ENCODE measurements at places on chromosomes 13 and 19.
A peak's percentile ranks its signal among the peaks of the same experiment; 100 is the strongest.

GRCh38 chr19:11345122-11345803, 805 bp downstream of the TMEM205 start:
- H3K27ac ChIP-seq, result peak overlapping the region; percentile 87
- peaks cover 24% of the 10 kb centered on the region for H3K4me1 ChIP-seq
- H3K36me3 ChIP-seq, result no peaks in the 10 kb centered on the region
- no peak for DNase-seq
- peak overlapping the region; percentile 89 for H3K4me3 ChIP-seq

- H3K27ac ChIP-seq, result no peak overlapping the region
- H3K27me3 ChIP-seq, result no peaks in the 10 kb centered on the region
- no peaks in the 10 kb centered on the region for H3K36me3 ChIP-seq
- no peak for DNase-seq
Measured at GRCh38 chr19:58261968-58262921, 16.5 kb upstream of the ZNF8 start.

GRCh38 chr13:35858665-35859064, 272.5 kb downstream of the DCLK1 start:
- H3K27ac ChIP-seq, result no peak overlapping the region
- H3K4me3 ChIP-seq, result no peak overlapping the region
- H3K4me1 ChIP-seq, result peaks cover 3% of the 10 kb centered on the region
- H3K36me3 ChIP-seq, result no peaks in the 10 kb centered on the region
- no peak for DNase-seq

GRCh38 chr13:80341101-80341755, at the start of gene SPRY2:
Gene SPRY2 (minus strand): TSS chr13:80341126. CDS start chr13:80337705, 3,421 bp downstream.
- no peaks in the 10 kb centered on the region for H3K36me3 ChIP-seq
- DNase-seq, result peak; percentile 98
- peak within 1 kb of the TSS; percentile 74 for H3K4me3 ChIP-seq
- H3K4me1 ChIP-seq, result peaks cover 31% of the 10 kb centered on the region
- H3K27ac ChIP-seq, result peak within 1 kb of the TSS; percentile 96

DNA sequence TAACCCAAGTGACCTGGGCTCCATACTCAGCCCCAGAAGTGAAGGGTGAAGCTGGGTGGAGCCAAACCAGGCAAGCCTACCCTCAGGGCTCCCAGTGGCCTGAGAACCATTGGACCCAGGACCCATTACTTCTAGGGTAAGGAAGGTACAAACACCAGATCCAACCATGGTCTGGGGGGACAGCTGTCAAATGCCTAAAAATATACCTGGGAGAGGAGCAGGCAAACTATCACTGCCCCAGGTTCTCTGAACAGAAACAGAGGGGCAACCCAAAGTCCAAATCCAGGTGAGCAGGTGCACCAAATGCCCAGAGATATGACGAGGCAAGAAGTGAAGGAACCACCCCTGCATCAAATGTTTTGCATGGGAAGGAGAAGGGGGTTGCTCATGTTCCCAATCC, 6.1 kb upstream of the CEACAM7 start:
- no peaks in the 10 kb centered on the region for H3K36me3 ChIP-seq
- H3K27me3 ChIP-seq, result peaks cover 3% of the 10 kb centered on the region
- H3K27ac ChIP-seq, result no peak overlapping the region
- H3K4me3 ChIP-seq, result no peak overlapping the region

- H3K4me1 ChIP-seq, result peaks cover 17% of the 10 kb centered on the region
- H3K27me3 ChIP-seq, result peaks cover 8% of the 10 kb centered on the region
- DNase-seq, result no peak
- no peak overlapping the region for H3K27ac ChIP-seq
- H3K36me3 ChIP-seq, result no peaks in the 10 kb centered on the region
Measured at GRCh38 chr13:45852494-45852893, 941 bp upstream of the SIAH3 start.

GRCh38 chr19:21566073-21566472, 60.7 kb downstream of the ZNF429 start:
- peak; percentile 47 for DNase-seq
- H3K27ac ChIP-seq, result no peak overlapping the region
- no peaks in the 10 kb centered on the region for H3K27me3 ChIP-seq

GRCh38 chr19:11699931-11700794, 38.6 kb downstream of the ZNF823 start:
- DNase-seq, result no peak
- no peaks in the 10 kb centered on the region for H3K4me1 ChIP-seq
- no peak overlapping the region for H3K4me3 ChIP-seq

DNA sequence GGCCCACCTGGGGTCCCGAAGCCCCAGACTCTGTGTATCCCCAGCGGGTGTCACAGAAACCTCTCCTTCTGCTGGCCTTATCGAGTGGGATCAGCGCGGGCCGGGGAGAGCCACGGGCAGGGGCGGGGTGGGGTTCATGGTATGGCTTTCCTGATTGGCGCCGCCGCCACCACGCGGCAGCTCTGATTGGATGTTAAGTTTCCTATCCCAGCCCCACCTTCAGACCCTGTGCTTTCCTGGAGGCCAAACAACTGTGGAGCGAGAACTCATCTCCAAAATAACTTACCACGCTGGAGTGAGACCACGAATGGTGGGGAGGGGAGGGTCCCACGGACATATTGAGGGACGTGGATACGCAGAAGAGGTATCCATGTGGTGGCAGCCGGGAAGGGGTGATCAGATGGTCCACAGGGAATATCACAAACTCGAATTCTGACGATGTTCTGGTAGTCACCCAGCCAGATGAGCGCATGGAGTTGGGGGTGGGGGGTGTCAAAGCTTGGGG, 1.0 kb upstream of the ICAM5 start:
- H3K27ac ChIP-seq, result no peak overlapping the region
- no peaks in the 10 kb centered on the region for H3K36me3 ChIP-seq
- DNase-seq, result no peak
- H3K27me3 ChIP-seq, result peaks cover 51% of the 10 kb centered on the region
- no peak overlapping the region for H3K4me3 ChIP-seq

DNA sequence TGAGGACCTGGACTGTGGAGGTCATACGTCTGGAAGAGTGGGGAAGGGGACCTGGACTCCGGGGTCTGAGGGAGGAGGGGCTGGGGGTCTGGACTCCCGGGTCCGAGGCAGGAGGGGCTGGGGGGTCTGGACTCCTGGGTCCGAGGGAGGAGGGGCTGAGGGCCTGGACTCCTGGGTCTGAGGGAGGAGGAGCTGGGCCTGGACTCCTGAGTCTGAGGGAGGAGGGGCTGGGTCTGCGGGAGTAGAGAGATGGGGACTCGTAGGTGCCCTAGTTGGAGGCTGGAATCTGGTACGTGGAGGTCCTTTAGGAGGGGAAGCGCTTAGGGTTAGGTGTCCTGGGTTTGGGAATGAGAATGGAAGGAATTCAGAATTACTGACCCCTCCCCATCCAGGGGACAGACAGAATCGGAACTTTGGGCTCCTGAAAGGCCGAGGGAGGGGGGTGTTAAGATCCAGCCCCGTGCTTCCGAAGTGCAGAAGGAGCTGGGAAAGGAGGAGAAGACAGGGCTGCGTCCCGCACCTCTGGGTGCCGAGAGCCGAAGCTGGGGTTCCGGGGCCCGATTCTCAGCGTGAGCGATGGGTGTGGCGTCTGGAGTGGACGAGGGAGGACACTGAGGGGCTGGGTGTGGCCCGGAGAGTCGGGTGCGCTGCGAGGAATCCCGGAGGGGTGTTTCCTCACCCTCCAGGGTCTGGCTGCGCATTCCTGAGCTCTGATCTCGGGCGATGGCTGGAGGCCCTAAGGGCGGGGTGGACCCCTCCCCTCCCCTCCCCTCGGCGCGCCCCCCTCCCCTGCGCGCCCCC, 608 bp downstream of the MYADM start:
- H3K4me3 ChIP-seq, result peak overlapping the region; percentile 41
- peak; percentile 66 for DNase-seq
- peak overlapping the region; percentile 65 for H3K27ac ChIP-seq
- H3K27me3 ChIP-seq, result no peaks in the 10 kb centered on the region
- H3K4me1 ChIP-seq, result peaks cover 23% of the 10 kb centered on the region
- H3K36me3 ChIP-seq, result peaks cover under 1% of the 10 kb centered on the region

GRCh38 chr19:55119053-55119452, 1.6 kb upstream of the PPP1R12C start:
- H3K4me1 ChIP-seq, result peaks cover 28% of the 10 kb centered on the region
- no peak for DNase-seq
- H3K36me3 ChIP-seq, result no peaks in the 10 kb centered on the region
- H3K27ac ChIP-seq, result no peak overlapping the region
- H3K27me3 ChIP-seq, result no peaks in the 10 kb centered on the region
- H3K4me3 ChIP-seq, result no peak overlapping the region

DNA sequence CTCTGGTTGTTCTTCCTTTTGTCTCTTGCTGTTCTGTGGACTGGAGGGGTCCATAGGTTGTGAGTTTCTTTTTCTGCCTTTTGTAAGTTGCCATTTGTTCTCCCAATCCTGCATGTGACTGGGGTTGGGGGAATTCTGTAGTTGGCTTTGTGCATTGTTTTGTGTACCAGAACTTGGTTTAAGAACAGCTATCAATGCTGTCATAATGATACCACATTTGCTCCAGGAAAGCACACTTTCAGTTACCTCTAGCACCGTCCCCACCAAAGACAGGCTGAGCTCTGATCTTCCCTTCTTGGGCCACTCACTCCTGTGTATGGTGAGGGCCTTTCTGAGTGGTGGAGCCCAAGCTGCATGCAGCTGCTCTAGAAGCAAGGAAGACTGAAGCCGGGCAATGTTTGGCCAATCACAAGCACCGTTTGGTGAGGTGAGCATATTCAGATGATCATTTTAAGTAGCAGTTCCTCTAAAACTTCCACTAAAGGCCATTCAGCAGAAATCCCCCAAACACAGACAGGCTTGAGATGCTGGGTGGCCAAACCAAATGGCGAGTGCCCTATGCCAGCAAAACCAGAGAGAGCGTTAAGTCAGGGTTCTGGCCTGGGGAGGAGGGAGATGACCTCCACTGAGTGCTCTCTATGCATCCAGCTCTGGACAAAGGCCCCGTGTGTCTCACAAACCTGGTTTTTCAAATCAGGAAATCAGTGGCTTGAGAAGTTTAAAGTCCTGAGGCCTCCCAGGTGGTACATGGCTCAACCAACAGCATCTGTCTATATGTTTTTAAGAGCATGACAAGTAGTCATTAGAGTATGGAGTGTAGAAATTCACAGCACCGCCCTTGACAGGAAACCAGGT, 120.7 kb upstream of the SPATA13 start:
- peaks cover 10% of the 10 kb centered on the region for H3K4me1 ChIP-seq
- DNase-seq, result no peak
- H3K27me3 ChIP-seq, result no peaks in the 10 kb centered on the region
- no peak overlapping the region for H3K4me3 ChIP-seq
- no peaks in the 10 kb centered on the region for H3K36me3 ChIP-seq

DNA sequence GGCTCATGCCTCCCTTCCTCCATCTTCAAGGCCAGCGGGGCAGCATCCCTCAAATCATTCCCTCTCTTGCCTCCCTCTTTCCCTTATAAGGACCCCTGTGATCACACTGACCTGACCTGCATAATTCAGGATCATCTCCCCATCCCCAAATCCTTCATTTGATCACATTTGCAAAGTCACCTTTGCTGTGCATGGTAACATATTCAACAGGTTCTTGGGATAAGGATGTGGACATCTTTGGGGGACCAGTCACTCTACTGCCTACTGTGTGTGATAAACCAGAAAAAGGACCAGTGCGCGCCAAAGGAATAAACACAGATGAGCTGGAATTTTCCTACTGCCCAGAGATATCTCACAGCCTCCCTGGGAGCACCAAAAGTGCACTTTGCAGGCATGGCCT, 7.9 kb downstream of the OPA3 start:
- H3K4me1 ChIP-seq, result peaks cover 10% of the 10 kb centered on the region
- no peaks in the 10 kb centered on the region for H3K36me3 ChIP-seq
- no peak overlapping the region for H3K4me3 ChIP-seq
- H3K27ac ChIP-seq, result peak overlapping the region; percentile 80

- H3K27ac ChIP-seq, result no peak overlapping the region
- no peak for DNase-seq
- H3K27me3 ChIP-seq, result no peaks in the 10 kb centered on the region
- no peaks in the 10 kb centered on the region for H3K4me1 ChIP-seq
- no peak overlapping the region for H3K4me3 ChIP-seq
Measured at GRCh38 chr19:1189419-1189818, 15.4 kb upstream of the SBNO2 start.

DNA sequence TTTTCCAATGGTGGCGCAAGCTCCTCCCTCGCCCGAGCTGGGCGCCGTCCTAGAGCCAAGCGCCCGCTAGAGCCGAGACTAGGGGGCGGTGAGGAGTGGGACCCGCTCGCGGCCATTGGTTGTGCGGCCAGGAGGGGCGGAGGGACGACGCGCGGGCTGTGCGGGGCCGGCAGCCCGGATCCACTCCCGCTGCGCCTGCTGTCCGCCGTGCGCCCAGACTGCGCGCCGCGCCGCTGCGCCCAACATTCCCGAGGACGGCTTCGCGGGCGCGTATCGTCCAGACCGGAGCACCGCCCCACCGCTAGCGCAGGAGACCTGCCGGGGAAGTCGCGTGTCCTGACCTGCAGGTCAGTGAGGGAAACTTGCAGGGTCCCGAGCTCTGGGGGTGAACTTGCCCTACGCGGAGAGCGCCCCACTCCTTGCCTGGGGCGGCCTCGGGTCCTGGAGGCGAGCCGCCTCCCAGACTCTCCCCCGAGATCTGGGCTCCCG, at the start of gene SERTM1:
TSS of gene SERTM1 (plus strand) at position 183 of the 489 bp plus-strand sequence. CDS start 21,059 bp downstream, outside the sequence.
- peaks cover 24% of the 10 kb centered on the region for H3K27me3 ChIP-seq
- H3K27ac ChIP-seq, result no peak within 1 kb of the TSS

- no peak overlapping the region for H3K4me3 ChIP-seq
- H3K27ac ChIP-seq, result no peak overlapping the region
- no peaks in the 10 kb centered on the region for H3K36me3 ChIP-seq
- peaks cover 10% of the 10 kb centered on the region for H3K4me1 ChIP-seq
Measured at GRCh38 chr19:41937525-41938468, 9.5 kb upstream of the ERFL start.

DNA sequence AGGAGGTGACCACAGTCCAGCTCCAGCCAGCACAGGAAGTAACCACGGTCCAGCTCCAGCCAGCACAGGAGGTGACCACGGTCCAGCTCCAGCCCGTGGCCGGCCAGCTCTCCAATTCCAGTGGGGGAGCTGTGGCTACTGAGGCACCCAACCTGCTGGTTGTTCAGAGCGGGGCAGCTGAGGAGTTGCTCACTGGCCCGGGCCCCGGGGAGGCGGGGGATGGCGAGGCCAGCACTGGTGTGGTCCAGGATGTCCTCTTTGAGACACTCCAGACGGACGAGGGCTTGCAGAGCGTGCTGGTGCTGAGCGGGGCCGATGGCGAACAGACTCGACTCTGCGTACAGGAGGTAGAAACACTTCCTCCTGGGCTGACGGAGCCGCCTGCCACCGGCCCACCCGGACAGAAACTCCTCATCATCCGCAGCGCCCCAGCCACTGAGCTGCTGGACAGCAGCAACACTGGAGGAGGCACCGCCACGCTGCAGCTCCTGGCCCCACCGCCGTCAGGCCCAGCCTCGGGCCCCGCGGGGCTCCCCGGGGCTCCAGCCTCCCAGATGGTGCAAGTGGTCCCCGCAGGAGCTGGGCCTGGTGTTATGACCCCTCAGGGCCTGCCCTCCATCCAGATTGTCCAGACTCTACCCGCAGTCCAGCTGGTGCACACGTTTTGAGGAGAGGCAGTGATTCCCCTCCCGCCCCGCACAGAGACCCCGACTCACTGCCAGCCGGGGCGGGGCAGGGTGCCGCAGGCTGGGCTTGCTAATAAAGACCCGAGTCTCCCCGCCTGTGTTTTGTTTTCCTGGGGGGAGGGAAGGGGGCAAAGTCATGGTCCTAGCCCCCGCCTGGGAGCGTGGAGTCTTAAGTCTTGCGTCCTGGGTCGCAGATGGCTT, 1.0 kb upstream of the NAT14 start:
- H3K4me3 ChIP-seq, result peak overlapping the region; percentile 73
- H3K4me1 ChIP-seq, result peaks cover 38% of the 10 kb centered on the region
- peaks cover 15% of the 10 kb centered on the region for H3K36me3 ChIP-seq
- DNase-seq, result no peak
- H3K27me3 ChIP-seq, result no peaks in the 10 kb centered on the region
- H3K27ac ChIP-seq, result no peak overlapping the region
